ENCODE measurements at places on chromosomes 1 and 21. TPM values are rescaled to one million over a fixed set of nuclear protein-coding genes. Genes with fewer than 3 reads are reported as not detected.

PLPP3 gene
- 79.0 TPM for total RNA-seq

BGLAP gene
- total RNA-seq: 3.1 TPM

- DNase-seq: no peak
Measured at GRCh38 chr1:78370779-78371482, 119.8 kb upstream of the PTGFR start.

DNA sequence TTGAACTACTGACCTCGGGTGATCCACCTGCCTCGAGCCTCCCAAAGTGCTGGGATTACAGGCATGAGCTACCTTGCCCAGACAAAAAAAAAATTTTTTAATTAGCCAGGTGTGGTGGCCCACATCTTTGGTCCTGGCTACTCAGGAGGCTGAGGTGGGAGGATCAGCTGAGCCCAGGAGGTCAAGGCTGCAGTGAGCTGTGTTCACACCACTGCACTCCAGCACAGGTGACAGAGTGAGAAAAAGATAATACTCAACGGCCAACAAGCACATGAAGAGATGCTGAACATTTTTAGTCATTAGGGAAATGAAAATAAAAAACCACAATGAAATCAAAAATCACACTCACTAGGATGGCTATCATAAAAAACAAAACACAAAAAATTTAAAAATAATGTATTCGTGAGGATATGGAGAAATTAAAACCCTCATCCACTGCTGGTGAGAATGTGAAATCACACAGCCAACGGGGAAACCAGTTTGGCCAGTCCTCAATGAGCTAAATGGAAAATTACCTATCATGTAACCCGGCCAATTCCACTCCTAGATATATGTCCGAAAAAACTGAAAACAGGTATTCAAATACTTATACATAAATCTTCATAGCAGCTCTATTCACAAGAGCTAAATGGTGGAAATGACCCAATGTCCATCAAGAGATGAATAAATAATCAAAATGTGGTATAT is 41.2 kb downstream of the ENAH start:
- DNase-seq: no peak

- DNase-seq: no peak
Measured at GRCh38 chr1:31735571-31735970, 28.6 kb downstream of the ADGRB2 start.

- no peak for DNase-seq
Measured at GRCh38 chr1:77504986-77505385, 177.5 kb downstream of the ZZZ3 start.

DNA sequence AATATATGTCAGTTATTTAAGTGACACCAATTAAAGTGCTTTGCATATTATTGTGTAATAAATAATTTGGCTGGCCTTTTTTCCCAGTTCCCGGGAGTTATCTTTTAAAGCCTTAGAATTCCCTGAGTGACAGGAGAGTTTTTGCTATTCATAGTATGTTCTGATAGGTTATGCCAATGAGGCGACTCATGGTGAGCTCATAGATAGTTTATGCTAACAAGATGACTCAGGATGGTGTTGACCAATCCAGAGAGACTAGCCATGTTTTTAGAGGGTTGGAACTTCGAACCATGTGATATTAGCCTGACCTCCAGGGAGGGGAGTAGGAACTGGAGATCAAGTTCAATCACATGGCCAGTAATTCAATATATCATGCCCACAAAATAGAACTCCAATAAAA is 310.8 kb downstream of the USP25 start:
- no peak for DNase-seq

- DNase-seq: no peak
Measured at GRCh38 chr1:170620164-170620563, 43.8 kb upstream of the PRRX1 start.

All from type B pancreatic cell (in vitro differentiated cells).